Nephron progenitor cell (in vitro differentiated cells): ENCODE measurements at places on chromosomes 2 and 18.

GRCh38 chr2:239376942-239377531 is 23.8 kb downstream of the HDAC4 start:
- H3K4me3 ChIP-seq, result no peak overlapping the region
- no peaks in the 10 kb centered on the region for H3K27me3 ChIP-seq
- H3K27ac ChIP-seq, result no peak overlapping the region
- peaks cover 21% of the 10 kb centered on the region for H3K4me1 ChIP-seq
- H3K36me3 ChIP-seq, result peaks cover 9% of the 10 kb centered on the region

DNA sequence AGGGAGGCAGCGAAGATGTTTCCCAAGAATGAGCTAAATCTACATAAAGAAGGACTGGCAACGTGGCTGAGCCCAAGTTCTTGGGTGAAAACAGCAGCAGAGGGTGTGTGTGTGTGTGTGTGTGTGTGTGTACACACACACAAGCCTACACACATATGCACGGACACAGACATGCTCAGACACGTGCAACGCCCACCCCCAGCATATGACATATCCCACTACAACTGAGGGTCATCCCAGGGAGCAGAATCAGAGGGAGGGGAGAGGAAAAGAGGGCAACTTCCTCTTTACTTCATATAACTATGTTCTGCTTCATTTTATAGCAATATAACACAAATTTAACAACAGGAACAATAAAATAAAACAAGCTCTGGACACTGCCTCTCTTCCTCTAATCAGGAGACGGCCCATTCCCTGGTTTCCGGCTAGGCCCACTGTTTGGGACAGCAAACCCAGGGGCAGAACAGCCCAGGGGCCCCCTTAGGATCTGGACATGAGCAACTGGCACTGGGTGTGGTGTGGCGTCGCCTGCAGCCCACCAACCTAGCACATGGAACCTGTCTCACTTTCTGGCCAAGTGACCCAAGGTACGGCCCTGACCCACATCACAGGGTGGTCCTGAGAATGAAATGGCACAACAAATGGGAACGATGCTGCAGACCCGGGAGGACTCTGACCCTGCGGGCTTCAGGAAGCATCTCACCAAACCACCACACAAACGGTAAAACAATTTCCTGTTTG is 25.0 kb downstream of the FAM178B start:
- H3K4me3 ChIP-seq, result no peak overlapping the region
- peaks cover 14% of the 10 kb centered on the region for H3K27me3 ChIP-seq
- peaks cover 66% of the 10 kb centered on the region for H3K4me1 ChIP-seq
- peak overlapping the region; percentile 10 for H3K27ac ChIP-seq
- no peaks in the 10 kb centered on the region for H3K36me3 ChIP-seq

DNA sequence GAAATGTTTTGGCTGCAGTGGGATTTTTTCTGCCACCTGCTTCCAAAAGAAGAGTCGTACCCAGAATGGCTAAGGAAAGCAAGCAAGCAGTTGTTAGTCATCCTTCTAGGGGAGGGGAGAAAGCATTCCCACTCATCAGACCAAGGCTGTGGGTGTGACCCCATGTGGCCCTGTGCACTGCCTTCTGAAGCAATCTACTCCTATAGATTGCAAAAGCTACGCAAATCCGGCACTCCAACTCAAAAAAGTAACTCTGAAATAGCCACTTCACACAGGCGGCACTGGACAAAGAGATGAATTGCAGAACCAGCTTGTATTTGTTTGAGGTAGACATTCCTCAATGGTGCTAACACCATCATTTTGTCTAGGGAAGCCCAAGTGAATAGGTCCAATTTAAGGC is 44.3 kb downstream of the ST3GAL5 start:
- peaks cover 11% of the 10 kb centered on the region for H3K36me3 ChIP-seq
- H3K27me3 ChIP-seq, result no peaks in the 10 kb centered on the region
- H3K27ac ChIP-seq, result no peak overlapping the region

- peaks cover 82% of the 10 kb centered on the region for H3K36me3 ChIP-seq
- no peak overlapping the region for H3K27ac ChIP-seq
- no peak for DNase-seq
- H3K4me3 ChIP-seq, result no peak overlapping the region
- H3K27me3 ChIP-seq, result peaks cover 2% of the 10 kb centered on the region
- no peaks in the 10 kb centered on the region for H3K4me1 ChIP-seq
Observed at GRCh38 chr2:24544456-24545115, 53.5 kb downstream of the NCOA1 start.

DNA sequence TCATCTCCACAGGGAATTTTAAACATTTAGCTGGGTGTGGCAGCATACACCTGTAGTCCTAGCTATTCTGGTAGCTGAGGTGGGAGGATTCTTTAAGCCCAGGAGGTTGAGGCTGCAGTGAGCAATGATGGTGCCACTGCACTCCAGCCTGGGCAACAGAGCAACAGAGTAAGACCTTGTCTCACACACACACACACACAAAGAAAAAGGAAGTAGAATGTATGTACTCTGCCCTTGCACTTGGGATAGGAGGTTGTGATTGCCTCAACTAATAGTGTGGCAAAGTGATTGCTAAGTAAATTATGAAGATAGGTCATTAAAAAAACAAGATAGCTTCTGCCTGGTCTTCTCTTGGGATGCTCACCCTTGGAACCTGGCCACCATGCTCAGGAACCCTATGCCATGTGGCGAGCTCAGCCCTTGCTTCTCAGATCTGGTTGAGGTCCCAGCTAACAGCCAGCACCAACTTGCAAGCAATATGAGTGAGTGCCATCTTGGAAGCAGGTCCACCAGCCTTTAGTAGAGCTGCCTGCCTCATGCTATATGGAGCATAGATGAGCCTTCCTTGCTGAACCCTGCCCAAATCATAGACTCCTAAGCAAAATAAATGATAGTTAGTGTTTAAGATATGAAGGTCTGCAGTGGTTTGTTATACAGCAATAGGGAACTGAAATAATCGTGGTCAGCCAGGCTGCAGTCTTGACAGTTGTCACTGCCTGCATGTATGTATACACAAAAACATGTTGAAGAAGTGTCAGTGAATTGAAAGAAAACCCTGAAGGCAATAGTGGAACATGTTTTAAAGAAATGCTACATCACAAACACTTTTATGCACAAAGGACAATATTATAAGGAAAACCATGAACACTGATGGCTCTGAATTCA is 30.1 kb upstream of the PNO1 start:
- H3K4me1 ChIP-seq, result peaks cover 9% of the 10 kb centered on the region
- H3K4me3 ChIP-seq, result no peak overlapping the region

DNA sequence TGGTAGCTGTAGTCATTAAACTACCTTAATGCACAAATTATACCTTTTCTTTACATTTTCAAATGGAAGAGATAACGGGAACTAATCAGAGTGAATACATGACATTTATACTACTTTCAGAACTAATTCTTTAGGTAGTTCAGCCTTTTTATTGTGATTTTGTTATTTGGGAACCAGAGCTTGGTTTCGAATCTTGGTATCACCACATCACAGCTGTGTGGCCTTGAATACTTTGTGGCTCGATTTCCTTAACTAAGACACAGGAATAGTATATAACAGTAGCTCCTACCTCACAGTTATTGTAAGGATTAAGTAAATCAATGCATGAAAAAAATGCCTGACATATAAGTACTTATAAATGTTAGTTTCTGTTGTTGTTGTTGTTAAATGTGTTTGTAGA is 240.0 kb downstream of the WDR7 start:
- H3K4me1 ChIP-seq, result no peaks in the 10 kb centered on the region
- no peak overlapping the region for H3K4me3 ChIP-seq
- H3K27ac ChIP-seq, result no peak overlapping the region
- no peaks in the 10 kb centered on the region for H3K27me3 ChIP-seq
- no peaks in the 10 kb centered on the region for H3K36me3 ChIP-seq
- DNase-seq, result no peak

DNA sequence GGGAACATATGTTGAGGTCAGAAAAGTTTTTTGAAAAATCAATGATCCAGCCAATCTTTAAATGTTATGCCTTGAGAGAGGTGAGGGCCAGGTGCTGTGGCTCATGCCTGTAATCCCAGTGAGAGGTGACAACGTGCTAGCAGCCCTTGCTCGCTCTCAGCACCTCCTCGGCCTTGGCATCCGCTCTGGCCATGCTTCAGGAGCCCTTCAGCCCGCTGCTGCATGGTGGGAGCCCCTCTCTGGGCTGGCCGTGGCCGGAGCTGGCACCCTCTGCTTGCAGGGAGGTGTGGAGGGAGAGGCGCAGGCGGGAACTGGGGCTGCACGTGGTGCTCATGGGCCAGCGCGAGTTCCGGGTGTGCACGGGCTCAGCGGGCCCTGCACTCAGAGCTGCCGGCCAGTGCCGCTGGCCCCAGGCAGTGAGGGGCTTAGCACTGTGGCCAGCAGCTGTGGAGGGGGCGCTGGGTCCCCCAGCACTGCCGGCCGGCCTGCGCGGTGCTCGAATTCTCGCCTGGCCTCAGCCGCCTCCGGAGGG is 61.1 kb downstream of the CCDC195 start:
- no peak for DNase-seq
- peaks cover 5% of the 10 kb centered on the region for H3K36me3 ChIP-seq
- H3K4me3 ChIP-seq, result no peak overlapping the region
- H3K27ac ChIP-seq, result no peak overlapping the region
- no peaks in the 10 kb centered on the region for H3K4me1 ChIP-seq

DNA sequence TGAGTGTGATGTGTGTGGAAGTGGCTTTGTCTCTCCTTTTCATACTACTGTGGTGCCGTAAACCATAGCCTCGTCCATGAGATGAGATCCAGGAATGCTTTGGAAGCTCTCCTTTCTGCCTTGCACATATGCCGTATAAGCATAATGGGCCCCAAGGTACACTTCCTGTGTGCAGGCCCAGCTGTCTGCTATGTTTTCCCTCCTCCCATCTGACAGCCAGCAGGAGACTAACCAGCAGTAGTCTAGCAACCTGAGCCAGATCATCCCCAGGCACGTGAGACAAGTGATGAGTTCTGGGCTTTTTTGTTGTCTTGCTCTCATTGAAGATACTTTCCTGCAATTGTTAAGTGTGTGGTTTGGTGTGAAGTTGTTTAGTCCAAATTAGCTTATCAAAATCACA is 555.5 kb upstream of the LRRTM4 start:
- peaks cover 5% of the 10 kb centered on the region for H3K4me1 ChIP-seq
- no peak overlapping the region for H3K27ac ChIP-seq
- H3K36me3 ChIP-seq, result no peaks in the 10 kb centered on the region
- H3K27me3 ChIP-seq, result no peaks in the 10 kb centered on the region
- no peak for DNase-seq

DNA sequence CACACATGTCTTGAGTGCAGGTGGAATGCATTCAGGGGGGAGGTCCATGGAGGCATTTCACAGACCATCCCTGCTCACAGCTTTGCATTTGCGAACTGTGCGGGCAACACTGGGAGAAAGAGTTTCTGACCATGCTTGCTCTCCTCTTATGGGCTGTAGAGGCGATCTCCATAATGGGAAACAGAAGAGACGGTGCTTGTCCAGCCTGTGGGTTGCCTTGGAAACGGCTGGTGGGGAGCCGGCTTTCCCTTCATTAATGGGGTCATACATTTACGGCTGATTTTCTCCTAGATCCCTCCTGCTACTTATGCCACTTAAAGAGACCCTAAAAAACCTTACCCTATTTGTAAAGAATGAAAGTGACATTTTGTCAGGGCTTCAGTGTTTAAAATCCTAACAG is 147.4 kb downstream of the SOX11 start:
- no peak overlapping the region for H3K4me3 ChIP-seq
- H3K27me3 ChIP-seq, result peaks cover 3% of the 10 kb centered on the region
- H3K27ac ChIP-seq, result no peak overlapping the region
- H3K36me3 ChIP-seq, result no peaks in the 10 kb centered on the region
- peaks cover 33% of the 10 kb centered on the region for H3K4me1 ChIP-seq

DNA sequence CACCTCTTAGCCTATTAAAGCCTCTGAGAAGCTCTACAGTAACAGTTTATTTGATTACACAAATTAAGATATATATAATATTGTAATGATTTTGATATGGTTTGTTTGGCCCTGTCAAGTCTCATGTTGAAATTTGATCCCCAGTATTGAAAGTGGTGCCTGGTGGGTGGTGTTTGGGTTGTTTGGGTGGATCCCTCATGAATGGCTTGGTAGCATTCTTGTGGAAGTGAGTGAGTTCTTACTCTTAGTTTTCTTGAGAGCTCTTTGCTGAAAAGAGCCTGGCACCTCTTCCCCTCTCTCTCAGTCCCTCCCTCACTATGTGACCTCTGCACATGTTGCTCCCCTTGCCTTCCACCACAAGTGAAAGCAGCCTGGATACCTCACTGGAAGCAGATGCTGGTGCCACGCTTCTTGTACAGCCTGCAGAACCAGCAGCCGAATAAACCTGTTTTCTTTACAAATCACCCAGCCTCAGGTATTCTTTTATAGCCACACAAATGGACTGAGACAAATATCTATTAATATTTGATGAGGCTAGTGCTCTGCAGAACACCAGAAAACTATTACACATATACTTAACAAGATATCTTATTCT is 52.8 kb downstream of the SLC4A10 start:
- no peaks in the 10 kb centered on the region for H3K4me1 ChIP-seq
- DNase-seq, result no peak
- no peak overlapping the region for H3K4me3 ChIP-seq

DNA sequence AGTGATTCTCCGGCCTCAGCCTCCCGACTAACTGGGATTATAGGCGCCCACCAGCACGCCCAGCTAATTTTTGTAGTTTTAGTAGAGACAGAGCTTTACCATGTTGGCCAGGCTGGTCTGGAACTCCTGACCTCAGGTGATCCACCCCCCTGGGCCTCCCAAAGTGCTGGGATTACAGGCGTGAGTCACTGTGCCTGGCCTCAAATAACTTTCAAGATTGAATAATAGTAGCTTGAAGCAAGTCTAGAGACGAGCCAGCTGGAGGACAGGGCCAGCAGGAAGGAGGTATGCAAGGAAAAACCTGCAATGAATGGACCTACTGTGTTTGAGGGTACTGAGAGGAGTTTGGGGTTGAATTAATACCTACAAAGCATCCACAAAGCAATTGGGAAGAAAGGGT is 87.5 kb downstream of the MSH2 start:
- H3K4me1 ChIP-seq, result peaks cover 10% of the 10 kb centered on the region
- H3K27me3 ChIP-seq, result no peaks in the 10 kb centered on the region
